ENCODE measurements at places on chromosomes 12 and 14. TPM values are rescaled to one million over a fixed set of nuclear protein-coding genes. Genes with fewer than 3 reads are reported as not detected.
A peak's percentile ranks its signal among the peaks of the same experiment; 100 is the strongest.

DNA sequence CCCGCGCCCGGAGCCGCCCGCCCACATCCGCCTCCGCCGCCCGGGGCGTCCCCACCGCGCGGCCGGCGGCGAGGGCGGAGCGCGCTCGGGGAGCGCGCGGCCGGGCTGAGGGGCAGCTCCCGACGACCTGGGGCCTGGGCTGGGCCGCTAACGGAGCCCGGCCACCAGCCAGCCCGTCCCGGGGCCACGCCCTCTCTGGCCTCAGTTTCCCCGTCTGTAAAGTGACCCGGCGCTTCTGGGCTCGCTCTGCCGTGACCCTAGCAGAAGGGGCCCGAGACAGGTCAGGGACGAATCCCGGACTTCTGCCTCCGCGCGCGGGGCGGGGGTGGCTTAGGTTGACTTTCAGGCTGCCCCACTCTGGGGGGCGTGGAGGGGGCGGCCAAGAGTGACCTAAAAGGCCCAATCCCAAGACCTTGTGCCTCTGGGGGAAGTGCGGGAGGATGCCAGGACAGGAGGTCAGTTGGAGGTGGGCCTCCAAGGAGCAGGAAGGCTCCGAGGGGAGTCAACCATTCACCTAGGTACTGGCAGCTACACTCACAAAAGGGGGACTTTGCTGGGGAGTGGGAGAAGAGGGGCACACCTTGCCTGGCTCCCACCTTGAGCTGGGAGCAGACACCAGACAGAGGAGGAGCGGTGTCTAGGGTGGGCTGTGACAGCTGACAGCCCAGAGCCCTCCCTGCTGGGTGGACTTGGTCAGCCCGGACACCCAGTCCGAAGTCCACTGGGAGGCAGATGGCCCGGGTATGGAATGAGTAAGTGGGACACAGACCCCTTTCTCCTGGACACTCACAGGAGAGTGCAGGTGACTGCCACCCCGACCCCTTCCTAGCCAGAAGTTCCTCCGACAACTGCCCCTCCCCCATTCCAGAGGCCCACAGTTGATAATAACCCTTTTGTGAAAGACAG, 486 bp upstream of the AKT1 start:
- DNase-seq, result peak; percentile 76

DNA sequence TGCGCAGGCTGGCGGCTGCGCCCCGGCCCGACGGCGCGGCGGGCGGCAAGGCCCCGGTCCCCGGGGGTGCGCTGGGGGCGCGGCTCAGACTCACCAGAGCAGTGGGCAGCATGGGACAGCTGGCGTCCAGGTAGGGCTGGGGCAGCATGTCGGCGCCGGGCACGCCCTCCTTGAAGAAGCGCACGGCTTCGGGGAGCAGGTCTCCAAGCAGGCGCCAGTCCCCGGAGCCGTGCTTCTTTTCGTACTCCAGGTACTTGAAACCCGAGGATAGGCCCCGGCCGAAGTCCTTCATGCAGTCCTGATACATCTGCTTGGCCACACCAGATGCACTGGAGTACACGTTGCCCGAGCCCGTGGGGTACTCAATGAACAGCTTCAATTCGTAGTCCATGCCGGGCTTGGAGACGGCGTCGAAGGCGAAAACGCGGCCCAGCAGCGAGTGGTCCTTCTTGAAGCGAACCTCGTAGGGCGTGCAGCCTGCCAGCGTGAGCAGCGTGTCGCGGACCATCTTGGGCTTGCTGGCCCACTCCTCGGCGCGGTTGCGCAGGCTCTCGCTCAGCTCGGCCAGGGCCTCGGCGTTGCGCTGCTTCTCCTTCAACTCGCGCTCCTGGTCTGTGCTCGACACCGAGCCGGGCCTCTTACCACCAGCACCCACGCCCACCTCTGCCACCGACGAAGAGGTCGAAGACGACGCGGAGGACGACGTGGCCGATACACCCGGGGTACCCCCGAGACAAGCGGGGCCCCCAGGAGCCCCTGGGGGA, 2.2 kb downstream of the IRF2BPL start:
- peak; percentile 40 for DNase-seq

GRCh38 chr14:29926701-29927375, 809 bp downstream of the PRKD1 start:
- DNase-seq, result peak; percentile 9

- no peak for DNase-seq
Measured at GRCh38 chr12:78418919-78419318, 445.7 kb upstream of the SYT1 start.

DNA sequence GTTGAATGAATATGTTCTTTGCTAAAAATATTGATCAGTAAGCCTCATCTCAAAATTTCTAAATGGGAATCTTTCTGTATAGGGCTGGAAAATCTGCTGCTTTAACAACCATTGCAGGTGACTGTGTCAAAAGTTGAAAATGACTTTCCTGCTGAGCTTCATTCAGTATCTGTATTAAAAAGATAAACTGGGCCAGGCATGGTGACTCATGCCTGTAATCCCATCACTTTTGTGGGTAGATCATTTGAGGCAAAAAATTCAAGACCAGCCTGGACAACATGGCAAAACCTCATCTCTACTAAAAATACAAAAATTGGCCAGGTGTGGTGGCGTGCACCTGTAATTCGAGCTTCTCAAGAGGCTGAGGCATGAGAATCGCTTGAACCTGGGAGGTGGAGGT, 213.7 kb upstream of the SYT10 start:
- no peak for DNase-seq

DNA sequence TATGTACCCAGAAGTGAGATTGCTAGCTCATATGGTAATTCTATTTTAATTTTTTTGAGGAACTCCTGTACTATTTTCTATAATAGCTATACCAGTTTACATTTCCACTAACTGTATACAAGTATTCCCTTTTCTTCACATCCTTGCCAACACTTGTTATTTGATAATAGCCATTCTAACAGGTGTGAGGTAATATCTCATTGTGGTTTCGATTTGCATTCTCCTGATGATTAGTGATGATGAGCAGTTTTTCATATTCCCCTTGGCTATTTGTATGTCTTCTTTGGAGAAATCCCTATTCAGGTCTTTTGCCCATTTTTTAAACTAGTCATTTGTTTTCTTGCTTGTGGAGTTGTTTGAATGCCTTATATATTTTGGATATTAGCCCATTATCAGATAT, 121.3 kb downstream of the BBS10 start:
- DNase-seq, result no peak

DNA sequence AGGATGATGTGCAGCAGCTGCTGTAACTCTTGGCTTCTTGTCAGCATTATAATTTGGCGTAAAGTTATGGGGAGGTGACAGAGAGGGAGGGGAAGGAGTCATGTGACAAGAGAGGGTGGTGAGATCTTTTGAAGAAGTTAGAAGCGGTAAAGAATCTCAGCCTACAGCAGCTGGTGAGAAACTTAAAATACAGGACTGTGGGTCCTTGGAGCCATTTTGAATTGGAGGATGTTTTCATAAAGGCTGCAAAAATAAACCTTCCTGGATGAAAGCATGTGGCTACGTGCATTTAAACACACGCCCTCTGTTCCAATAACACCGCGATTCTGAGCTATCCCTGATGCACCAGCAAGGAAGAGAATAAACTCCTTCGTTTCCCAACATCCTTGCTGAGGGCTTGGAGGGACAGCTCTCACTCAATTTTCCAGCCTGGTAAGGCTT, 133.7 kb downstream of the TMEM30B start:
- no peak for DNase-seq

DNA sequence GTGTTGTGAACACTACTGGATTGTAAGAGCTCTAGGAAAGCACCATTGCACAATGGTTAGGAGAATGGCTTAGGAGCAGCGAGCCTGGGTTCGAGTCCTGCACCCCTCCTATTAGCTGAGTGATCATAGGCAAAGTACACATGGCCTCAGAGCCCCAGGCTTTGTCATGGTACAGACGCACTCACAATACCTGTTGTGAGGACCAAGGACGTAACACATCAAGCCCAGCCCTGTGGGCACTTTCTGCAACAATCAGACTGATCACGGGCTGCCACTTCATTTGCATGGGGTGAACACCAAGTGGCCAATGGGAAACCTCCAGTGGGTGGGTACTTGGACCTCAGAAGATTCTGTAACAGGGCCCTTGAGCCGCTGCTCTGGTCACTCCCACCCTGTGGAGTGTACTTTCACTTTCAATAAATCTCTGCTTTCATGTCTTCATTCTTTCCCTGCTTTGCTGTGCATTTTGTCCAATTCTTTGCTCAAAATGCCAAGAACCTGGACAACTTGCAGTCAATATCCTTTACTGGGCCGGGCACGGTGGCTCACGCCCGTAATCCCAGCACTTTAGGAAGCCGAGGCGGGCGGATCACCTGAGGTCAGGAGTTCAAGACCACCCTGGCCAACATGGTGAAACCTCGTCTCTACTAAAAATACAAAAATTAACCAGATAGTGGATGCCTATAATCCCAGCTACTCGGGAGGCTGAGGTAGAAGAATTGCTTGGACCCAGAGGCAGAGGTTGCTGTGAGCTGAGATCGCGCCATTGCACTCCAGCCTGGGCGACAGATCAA, 28.2 kb downstream of the GLRX5 start:
- no peak for DNase-seq

DNA sequence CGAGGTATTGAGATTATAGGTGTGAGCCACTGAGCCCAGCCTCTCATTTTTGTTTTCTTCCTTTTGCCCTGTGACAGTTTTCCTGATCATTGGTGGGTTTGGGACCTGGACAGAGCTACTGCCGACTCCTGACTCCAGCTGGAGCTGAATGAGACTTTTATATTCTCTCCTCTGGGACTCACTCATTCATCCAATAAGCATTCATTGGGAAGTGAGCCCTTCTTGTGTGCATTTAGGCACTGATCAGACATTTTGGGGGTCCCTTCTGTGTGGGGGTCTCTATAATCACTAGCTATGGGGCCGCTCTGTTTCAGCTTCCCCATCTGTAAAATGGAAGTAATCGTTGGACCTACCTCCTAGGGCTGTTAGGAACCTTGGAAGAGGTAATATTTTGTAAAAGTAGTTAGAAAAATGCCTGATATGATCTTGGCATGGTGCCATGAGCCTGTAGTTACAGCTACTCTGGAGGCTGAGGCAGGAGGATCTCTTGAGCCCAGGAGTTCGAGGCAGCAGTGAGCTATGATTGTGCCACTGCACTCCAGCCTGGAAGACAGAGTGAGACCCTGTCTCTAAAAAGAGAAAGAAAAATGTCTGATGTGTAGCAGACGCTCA, 7.2 kb downstream of the SH2B3 start:
- DNase-seq, result no peak

DNA sequence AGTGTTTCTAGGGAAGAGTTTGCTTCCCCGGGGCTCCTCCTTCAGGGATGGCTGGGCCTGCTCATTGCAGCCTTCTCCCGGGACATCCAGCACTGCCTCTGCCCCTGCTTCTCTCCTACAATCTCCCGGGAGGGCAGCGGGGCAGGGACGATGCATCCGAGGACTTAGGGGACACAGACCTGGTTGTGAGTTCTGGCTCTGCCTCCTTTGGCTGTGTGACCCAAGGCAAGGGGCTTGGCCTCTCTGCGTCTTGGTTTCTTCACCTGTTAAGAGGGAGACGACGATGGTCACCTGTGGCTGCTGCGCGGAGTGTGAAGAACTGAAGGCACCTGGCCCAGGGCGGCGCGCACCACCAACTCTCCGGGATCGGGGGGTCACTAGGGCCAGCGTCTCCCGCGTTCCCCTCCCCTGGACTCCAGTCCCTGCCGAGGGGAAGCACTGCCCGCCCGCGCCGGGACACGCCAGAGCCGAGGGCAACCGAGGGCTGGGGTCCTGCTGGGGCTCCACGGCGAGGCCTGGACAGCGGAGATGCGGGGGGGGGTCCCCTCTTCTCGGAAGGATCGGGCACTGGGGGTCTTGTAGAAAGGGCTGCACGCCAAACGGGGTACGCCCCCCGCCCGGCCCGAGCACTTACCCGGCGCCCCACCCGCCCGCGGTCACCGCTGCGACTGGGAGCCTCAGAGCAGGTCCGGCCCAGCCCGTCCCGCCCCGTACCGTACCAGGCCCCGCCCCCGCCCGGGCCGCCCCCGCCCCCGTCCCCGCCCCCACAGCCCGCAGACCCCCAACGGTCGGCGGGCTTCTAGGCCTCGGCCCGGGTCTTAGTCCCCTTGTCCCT, at the start of gene HVCN1:
Gene HVCN1 (minus strand): TSS at position 670 of the 835 bp plus-strand sequence. CDS start 5,870 bp downstream, outside the sequence.
- DNase-seq, result peak; percentile 37

DNA sequence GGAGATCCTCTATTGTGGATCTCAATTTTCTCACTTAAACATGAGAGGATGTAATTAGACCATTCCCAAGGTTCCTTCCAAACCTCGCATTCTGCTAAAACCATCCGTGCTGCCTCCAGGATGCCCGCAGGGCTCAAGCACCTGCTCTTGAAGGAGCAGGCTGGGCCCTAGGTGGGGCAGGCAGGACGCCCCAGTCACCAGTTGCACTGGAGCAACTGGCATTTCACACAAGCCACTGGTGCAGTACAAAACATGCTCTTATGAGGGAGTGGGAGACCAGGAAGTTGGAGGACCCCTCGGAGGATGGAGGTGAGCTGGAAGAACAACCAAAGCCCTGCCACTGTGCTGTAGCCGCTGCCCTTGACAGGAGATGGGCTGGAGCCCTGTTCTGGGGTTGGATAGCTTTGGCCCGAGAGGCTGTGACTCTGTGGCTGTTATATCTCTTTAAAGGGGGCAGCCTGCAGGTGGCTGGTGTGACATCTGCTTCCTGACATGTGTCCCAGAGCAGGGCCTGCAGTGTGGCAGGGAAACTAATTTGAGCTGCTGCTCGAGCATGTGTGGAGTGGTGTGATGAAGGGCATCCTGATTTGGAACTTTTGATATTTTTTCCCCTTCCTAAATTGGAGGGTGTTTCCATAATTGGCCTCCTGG, 122.2 kb downstream of the CRACR2A start:
- DNase-seq, result no peak

DNA sequence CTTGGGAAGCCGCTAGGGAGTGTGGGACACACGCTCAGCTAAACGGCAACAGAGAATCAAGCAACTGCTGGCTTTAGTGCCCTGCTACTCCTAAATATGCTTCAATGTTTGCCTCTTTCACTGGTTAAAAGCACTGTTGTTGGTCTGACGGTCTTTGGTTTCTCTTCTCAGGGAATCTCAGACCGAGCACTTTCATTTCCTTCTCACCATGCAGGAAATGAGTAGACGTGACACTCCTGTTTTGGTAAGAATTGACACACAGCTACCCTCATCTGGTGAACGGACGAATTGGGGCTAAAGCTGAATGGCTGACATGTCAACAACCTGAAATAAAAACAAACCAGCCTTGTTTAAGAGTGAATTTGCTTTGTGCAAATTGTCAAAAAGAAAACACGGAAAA, 57.5 kb upstream of the PIWIL1 start:
- peak; percentile 28 for DNase-seq

DNA sequence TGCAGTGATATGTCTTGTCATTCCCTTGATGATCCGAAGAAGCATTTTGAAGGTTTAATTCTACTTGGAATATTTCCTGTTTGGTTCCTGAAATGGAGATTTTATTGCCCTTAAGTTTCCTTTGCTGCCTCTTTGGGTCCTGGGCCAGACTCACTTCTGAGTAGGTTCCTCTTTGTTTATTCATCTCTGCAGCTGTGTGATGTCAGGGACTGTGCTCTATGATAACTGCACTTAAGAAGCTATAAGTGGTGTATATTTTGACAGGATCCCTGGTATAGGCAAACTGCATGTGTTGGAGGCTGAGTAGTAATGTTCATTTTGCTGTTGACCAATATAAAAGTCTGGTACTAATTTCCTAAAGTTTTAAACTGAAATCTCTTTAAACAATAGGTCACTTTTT, at the start of gene KLRC4:
Gene KLRC4 (minus strand): TSS at position 366 of the 400 bp plus-strand sequence. CDS start 182 bp downstream, at position 184.
- DNase-seq, result no peak

The SLC5A8 gene
- total RNA-seq, result not detected

The NUAK1 gene
- total RNA-seq, result not detected

The SIVA1 gene
- total RNA-seq, result 97.1 TPM

The DIO2 gene
- total RNA-seq, result not detected

The EML5 gene
- 8.1 TPM for total RNA-seq

The PRPH gene
- total RNA-seq, result not detected

Data from activated CD4-positive, alpha-beta T cell treated with anti-CD3 and anti-CD28 coated beads for 36 hours (primary cell).